Vagina (tissue), 2 donors: ENCODE measurements at places on chromosomes 4 and X. TPM values are rescaled to one million over a fixed set of nuclear protein-coding genes. Genes with fewer than 3 reads are reported as not detected.

- no peak overlapping the region for H3K27ac ChIP-seq
- no peak overlapping the region for H3K4me3 ChIP-seq
- H3K27me3 ChIP-seq = no peaks in the 10 kb centered on the region
- no peaks in the 10 kb centered on the region for H3K36me3 ChIP-seq
Measured at GRCh38 chrX:132750331-132751062, 207.9 kb downstream of the HS6ST2 start.

Gene TEX11
- not detected for total RNA-seq

GRCh38 chr4:23654791-23655190, 235.1 kb downstream of the PPARGC1A start:
- H3K27ac ChIP-seq = no peak overlapping the region
- H3K4me3 ChIP-seq = no peak overlapping the region
- H3K27me3 ChIP-seq = no peaks in the 10 kb centered on the region
- no peaks in the 10 kb centered on the region for H3K36me3 ChIP-seq
- H3K4me1 ChIP-seq = no peaks in the 10 kb centered on the region

Gene CT45A2
- total RNA-seq = not detected

- H3K27me3 ChIP-seq = no peaks in the 10 kb centered on the region
- H3K4me3 ChIP-seq = no peak overlapping the region
- no peaks in the 10 kb centered on the region for H3K36me3 ChIP-seq
- H3K27ac ChIP-seq = no peak overlapping the region
- H3K4me1 ChIP-seq = peaks cover 8% of the 10 kb centered on the region
Measured at GRCh38 chr4:145623831-145624230, 4.6 kb downstream of the MMAA start.
